Type B pancreatic cell (in vitro differentiated cells): ENCODE measurements at places on chromosomes 4 and X. TPM values are rescaled to one million over a fixed set of nuclear protein-coding genes. Genes with fewer than 3 reads are reported as not detected.

GRCh38 chrX:19514791-19515614 is at the start of gene MAP3K15:
Gene MAP3K15 (minus strand): TSS chrX:19515508. CDS start chrX:19515261, 247 bp downstream.
- no peaks in the 10 kb centered on the region for H3K36me3 ChIP-seq
- no peak within 1 kb of the TSS for H3K27ac ChIP-seq
- peak within 1 kb of the TSS; percentile 59 for H3K4me3 ChIP-seq
- H3K27me3 ChIP-seq, result peaks cover 50% of the 10 kb centered on the region
- H3K4me1 ChIP-seq, result no peaks in the 10 kb centered on the region

DNA sequence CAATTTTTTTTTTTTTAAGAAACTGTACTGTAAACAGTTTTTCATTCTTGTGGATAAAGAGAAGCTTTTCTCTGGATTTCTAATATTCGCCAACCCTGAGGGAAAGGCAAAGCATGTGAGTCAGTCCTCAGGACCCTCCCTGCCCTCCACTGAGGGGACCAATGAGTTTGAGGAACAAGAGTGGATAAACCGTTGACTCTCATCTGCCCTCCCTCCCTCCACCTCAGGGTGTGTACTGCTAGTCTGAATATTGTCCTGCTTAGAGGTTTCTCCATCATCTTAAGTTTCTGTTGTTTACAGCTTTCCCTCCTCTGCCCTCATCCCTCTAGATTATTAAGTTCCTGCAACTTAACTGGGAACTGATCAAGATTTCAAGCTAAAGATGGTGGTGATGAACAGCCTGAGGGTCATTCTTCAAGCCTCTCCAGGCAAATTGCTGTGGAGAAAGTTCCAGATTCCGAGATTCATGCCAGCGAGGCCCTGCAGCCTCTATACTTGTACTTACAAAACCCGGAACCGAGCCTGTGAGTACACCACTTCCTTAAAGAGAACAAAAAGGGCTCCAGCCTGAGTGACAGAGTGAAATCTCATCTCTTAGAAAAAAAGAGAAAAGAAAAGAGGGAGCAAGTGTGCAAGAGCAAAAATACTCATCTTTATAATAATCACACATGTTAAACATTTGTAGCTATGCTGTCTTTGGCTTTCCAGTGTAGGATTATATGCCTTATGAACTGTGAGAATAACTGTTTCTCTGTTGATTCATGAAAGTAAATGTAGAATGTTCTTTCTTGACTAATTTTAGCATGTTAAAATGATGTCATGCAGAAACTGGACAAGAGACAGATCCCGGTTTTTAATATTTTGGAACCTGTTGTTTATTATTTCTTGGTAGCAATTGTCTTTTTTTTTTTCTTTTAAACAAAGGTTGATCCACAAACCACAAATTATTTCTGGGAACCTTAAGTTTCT is 11.9 kb downstream of the CA5B start:
- H3K4me3 ChIP-seq, result no peak overlapping the region
- no peaks in the 10 kb centered on the region for H3K27me3 ChIP-seq
- peaks cover 8% of the 10 kb centered on the region for H3K36me3 ChIP-seq

Gene TMPRSS11E
- 2.0 and 7.3 TPM in 2 replicates for total RNA-seq

DNA sequence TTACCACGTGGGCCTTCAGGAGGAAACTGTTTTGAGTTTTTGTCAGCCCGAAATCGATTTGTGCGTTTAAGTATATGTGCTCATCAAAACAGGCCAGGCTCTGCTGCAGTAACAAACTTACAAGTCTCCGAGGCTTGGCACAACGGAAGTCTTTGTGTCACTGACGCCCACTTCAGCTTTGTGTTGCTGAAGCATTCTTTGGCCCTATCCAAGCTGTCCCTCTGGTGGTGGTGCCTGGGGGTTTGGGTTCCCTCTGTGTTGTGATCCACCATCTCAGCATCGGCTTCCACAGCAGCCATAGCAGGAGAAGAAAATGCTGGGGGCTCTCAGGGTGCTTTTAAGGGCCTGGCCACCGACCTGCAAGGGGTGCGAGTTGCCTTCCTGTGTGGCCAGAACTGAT is 176.4 kb downstream of the PTTG2 start:
- no peak for DNase-seq
- H3K4me1 ChIP-seq, result peaks cover 30% of the 10 kb centered on the region
- H3K27ac ChIP-seq, result no peak overlapping the region
- H3K4me3 ChIP-seq, result no peak overlapping the region
- H3K36me3 ChIP-seq, result peaks cover 58% of the 10 kb centered on the region

Gene KCTD8
- total RNA-seq, result 0.85 and 0.88 TPM in 2 replicates

DNA sequence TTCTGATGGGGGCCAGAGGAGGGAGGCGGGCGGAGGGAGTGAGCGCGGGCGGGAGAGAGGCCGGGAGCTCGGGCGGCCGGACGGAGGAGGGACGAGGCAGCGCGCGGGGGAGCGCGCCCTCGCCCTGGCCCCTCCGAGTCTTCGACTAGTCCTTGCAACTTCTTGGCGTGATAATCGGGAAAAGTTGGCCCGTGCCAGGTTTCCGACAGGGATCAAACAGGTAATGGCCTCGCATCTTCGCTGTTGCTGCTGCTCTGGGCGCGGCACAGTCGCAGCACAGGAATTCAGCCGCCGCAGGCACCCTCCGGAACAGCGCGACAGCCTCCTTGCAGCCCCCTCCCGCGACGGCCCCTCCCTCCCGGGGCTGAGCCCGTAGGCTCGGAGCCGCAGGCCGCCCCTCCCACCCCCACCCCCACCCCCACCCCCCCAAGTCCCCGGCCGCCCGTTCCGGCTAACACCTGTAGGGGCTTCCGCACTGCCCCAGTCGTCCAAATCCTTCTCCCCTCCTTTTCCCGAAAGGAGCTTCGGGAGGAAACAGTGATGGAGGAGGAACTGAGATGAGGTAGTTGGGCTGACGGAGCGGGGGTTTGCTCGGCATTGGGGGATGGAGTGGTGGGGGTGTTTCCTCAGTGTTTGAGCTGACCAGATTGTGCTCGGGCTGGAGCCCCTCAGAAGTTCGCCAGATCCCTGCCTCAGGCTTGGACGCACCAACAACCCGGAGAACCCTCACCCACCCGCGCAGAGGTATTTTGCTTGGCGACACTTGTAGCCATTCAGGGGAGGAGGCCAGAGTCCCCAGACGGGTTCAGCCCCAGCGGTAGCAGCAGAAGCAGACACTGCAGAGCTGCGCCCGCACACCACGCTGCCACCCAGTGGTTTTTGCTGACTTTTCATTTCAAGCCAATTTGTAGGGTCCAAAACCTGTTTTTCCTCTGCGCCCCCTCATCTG is at the start of gene FGF13:
Gene FGF13, minus strand, starts transcription at position 319 of the 949 bp plus-strand sequence. CDS start 714 bp downstream, outside the sequence.
- H3K27me3 ChIP-seq, result peaks cover 60% of the 10 kb centered on the region
- DNase-seq, result no peak
- peak within 1 kb of the TSS; percentile 89 for H3K4me3 ChIP-seq
- H3K36me3 ChIP-seq, result no peaks in the 10 kb centered on the region
- H3K27ac ChIP-seq, result peak within 1 kb of the TSS; percentile 62
- no peaks in the 10 kb centered on the region for H3K4me1 ChIP-seq

DNA sequence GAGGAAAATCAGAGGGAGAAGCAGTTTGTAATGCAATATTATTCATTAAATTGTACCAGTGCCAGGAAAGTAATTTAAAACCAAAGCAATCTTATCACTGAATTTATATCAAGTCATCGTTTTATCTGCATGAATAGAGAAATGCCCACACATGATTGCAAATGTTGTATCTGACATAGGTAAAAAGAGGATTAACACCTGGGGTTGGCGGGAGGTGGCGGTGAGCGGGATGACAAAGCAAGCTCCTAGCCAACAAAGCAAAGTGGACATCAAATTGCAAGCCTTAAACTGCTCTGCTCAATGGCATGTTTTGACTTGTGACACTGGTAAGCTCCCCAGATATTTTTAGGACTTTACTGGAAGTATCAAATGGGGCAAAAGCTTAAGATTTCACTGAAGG is 16.4 kb downstream of the HPGD start:
- H3K4me3 ChIP-seq, result no peak overlapping the region
- no peak for DNase-seq
- H3K27me3 ChIP-seq, result no peaks in the 10 kb centered on the region
- no peak overlapping the region for H3K27ac ChIP-seq
- peaks cover 6% of the 10 kb centered on the region for H3K36me3 ChIP-seq
- no peaks in the 10 kb centered on the region for H3K4me1 ChIP-seq

DNA sequence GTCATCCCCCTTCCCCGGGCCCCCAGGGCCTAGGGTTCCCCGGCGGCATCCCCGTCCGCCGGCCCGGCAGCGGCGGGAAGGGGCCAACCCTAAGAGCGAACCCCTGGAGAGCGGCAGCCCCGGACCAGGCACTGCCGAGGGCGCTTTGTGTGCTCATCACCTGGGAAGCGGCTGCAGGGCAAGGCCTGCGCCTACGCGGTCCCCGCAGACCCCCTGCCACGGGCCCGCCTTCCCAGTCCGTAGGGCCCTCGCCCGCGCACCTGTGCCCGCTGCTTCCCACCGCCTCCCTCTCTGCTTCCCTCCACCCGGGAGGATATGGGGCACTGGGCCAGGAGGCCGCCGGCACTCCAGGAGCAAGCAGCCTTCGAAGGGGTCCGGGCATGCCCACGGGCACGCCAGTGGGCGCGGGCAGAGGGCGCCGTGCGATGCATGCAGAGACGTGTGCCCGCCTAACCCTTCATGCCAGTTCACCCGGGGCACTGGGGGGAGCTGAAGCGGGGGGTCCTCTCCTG is 2.6 kb downstream of the FLNA start:
- DNase-seq, result no peak
- H3K36me3 ChIP-seq, result no peaks in the 10 kb centered on the region
- H3K4me1 ChIP-seq, result no peaks in the 10 kb centered on the region
- peak overlapping the region; percentile 95 for H3K27ac ChIP-seq

Gene ARL9
- total RNA-seq, result 0.74 and 1.1 TPM in 2 replicates

DNA sequence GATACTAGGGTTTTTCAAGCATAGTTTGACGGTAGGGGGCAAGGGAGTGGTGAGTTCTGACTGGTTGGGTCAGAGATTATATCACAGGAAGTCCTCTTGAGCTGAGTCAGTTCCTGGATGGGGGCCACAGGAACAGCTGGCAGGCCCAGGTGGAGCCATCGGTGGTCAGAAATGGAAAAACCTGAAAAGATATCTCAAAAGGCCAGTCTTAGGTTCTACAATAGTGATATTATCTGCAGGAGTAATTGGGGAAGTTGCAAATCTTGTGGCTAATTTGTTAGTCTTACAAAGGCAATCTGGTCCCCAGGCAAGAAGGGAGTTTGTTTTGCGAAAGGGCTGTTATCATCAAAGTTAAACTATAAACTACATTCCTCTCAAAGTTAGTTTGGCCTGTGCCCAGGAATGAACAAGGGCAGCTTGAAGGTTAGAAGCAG is 159.3 kb downstream of the PTCHD1 start:
- H3K4me3 ChIP-seq, result peak overlapping the region; percentile 17
- H3K27ac ChIP-seq, result no peak overlapping the region
- no peak for DNase-seq
- H3K36me3 ChIP-seq, result peaks cover 3% of the 10 kb centered on the region
- H3K27me3 ChIP-seq, result no peaks in the 10 kb centered on the region

Gene ADGRG4
- 1.2 and 11.8 TPM in 2 replicates for total RNA-seq

Gene CSN1S1
- not detected in 2 replicates for total RNA-seq

GRCh38 chr4:180637616-180638015 is 1605.6 kb upstream of the TENM3 start:
- H3K4me3 ChIP-seq, result no peak overlapping the region
- no peak overlapping the region for H3K27ac ChIP-seq
- DNase-seq, result no peak
- H3K4me1 ChIP-seq, result peaks cover 16% of the 10 kb centered on the region
- no peaks in the 10 kb centered on the region for H3K36me3 ChIP-seq

- H3K27ac ChIP-seq, result peak overlapping the region; percentile 76
- H3K27me3 ChIP-seq, result no peaks in the 10 kb centered on the region
- H3K4me1 ChIP-seq, result peaks cover 14% of the 10 kb centered on the region
- DNase-seq, result no peak
- H3K4me3 ChIP-seq, result no peak overlapping the region
These were observed 213.5 kb downstream of the CBR4 start for GRCh38 chr4:168796362-168797106.

Gene BTK
- 0.34 and 0.38 TPM in 2 replicates for total RNA-seq

GRCh38 chrX:9604111-9604907 is 139.5 kb downstream of the TBL1X start:
- peaks cover 4% of the 10 kb centered on the region for H3K36me3 ChIP-seq
- no peak overlapping the region for H3K4me3 ChIP-seq
- no peak for DNase-seq
- H3K4me1 ChIP-seq, result peaks cover 1% of the 10 kb centered on the region
- H3K27me3 ChIP-seq, result no peaks in the 10 kb centered on the region

Gene POLN
- total RNA-seq, result 4.1 and 4.3 TPM in 2 replicates

Gene FABP2
- 4.1 and 12.4 TPM in 2 replicates for total RNA-seq

- H3K27ac ChIP-seq, result no peak overlapping the region
- no peak for DNase-seq
- no peaks in the 10 kb centered on the region for H3K4me1 ChIP-seq
- H3K36me3 ChIP-seq, result no peaks in the 10 kb centered on the region
- H3K4me3 ChIP-seq, result no peak overlapping the region
- H3K27me3 ChIP-seq, result no peaks in the 10 kb centered on the region
These were observed 94.5 kb upstream of the GALNTL6 start for GRCh38 chr4:171718665-171719064.

GRCh38 chr4:93084599-93085305 is 743.8 kb upstream of the ATOH1 start:
- H3K27me3 ChIP-seq, result no peaks in the 10 kb centered on the region
- H3K36me3 ChIP-seq, result no peaks in the 10 kb centered on the region
- no peak for DNase-seq
- H3K27ac ChIP-seq, result no peak overlapping the region

DNA sequence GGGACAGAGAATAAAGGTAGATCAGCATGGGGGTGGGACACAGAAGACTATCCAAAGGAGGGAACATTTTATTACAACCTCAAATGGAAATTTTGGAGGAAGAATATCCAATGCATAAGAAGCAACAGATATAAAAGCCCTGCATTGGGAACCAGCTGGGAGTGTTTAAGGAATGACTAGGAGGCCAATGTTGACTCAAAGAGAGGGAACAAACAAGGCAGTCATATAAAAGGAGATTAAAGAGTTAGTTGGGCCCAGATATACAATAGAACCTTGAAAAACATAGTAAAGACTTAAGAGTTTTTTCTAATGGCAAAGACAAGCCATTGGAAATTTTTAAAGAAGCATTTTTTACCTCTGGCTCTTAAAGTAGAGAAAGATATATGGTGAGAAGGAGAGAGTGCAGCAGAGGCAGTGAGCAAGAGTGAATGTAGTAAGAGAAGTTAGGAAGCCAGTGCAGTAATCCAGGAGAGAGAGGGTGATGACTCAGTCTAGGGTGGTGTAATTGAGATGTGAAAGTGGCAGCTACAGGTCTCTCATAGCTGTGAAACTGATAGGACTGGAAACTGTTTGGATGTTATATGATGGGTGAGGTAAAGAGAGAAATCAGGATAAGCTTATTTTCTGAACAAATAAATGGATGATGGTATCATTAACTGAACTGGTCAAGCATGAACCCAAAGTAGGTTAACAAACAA is 182.2 kb upstream of the ATOH1 start:
- H3K27ac ChIP-seq, result no peak overlapping the region
- H3K4me3 ChIP-seq, result no peak overlapping the region
- H3K4me1 ChIP-seq, result no peaks in the 10 kb centered on the region

Gene FAM184B
- total RNA-seq, result 0.12 TPM in 2 replicates

Gene SMAD1
- 32.0 and 41.7 TPM in 2 replicates for total RNA-seq

- H3K4me3 ChIP-seq, result no peak overlapping the region
- H3K27ac ChIP-seq, result no peak overlapping the region
- peaks cover under 1% of the 10 kb centered on the region for H3K4me1 ChIP-seq
These were observed 139.8 kb downstream of the PTTG2 start for GRCh38 chr4:38099908-38100407.

GRCh38 chr4:121651597-121651996 is 45.2 kb downstream of the ANXA5 start:
- no peak for DNase-seq
- H3K27ac ChIP-seq, result no peak overlapping the region
- H3K4me1 ChIP-seq, result no peaks in the 10 kb centered on the region
- no peak overlapping the region for H3K4me3 ChIP-seq
- H3K36me3 ChIP-seq, result no peaks in the 10 kb centered on the region

GRCh38 chr4:181150191-181150590 is 1093.0 kb upstream of the TENM3 start:
- H3K4me1 ChIP-seq, result no peaks in the 10 kb centered on the region
- H3K27me3 ChIP-seq, result peaks cover 5% of the 10 kb centered on the region
- H3K4me3 ChIP-seq, result no peak overlapping the region
- no peak for DNase-seq

Gene SSX4B
- not detected in 2 replicates for total RNA-seq

Gene PYURF
- total RNA-seq, result 58.6 and 63.7 TPM in 2 replicates
